ENCODE measurements at places on chromosomes 3 and 15.
A peak's percentile ranks its signal among the peaks of the same experiment; 100 is the strongest.

DNA sequence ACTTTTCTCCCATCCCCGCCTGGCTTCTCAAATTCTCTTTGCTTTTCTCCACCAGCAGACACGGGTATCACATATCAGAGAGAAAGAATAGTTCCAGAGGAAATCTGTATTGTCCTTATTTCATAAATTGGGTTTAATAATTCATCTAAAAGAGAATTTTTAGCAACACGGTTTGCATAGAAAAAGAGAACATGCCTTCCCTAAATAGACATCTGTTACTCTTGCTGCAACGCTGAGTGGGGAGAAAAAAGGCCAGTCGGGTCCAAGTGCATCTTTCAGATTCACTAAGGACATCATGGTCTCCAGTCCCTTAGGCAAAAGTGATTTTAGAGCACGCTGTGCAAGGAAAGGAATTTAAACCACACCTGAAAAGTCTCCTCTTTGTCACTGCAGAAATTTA, 201.3 kb downstream of the ABHD5 start:
- no peaks in the 10 kb centered on the region for H3K36me3 ChIP-seq
- H3K4me3 ChIP-seq = no peak overlapping the region
- H3K27me3 ChIP-seq = no peaks in the 10 kb centered on the region
- H3K4me1 ChIP-seq = peaks cover 26% of the 10 kb centered on the region
- DNase-seq = no peak

- no peaks in the 10 kb centered on the region for H3K4me1 ChIP-seq
- DNase-seq = no peak
- H3K27ac ChIP-seq = no peak overlapping the region
- no peaks in the 10 kb centered on the region for H3K27me3 ChIP-seq
Measured at GRCh38 chr3:159123877-159124276, 322.0 kb downstream of the MFSD1 start.

- no peaks in the 10 kb centered on the region for H3K27me3 ChIP-seq
- H3K4me1 ChIP-seq = no peaks in the 10 kb centered on the region
- no peak overlapping the region for H3K4me3 ChIP-seq
- DNase-seq = no peak
Measured at GRCh38 chr3:146092230-146092629, 68.8 kb downstream of the PLOD2 start.

- peak; percentile 89 for DNase-seq
- H3K27ac ChIP-seq = no peak overlapping the region
- H3K36me3 ChIP-seq = no peaks in the 10 kb centered on the region
- H3K4me3 ChIP-seq = no peak overlapping the region
- no peaks in the 10 kb centered on the region for H3K27me3 ChIP-seq
Measured at GRCh38 chr15:20356444-20356910, 185.1 kb downstream of the GOLGA6L6 start.

DNA sequence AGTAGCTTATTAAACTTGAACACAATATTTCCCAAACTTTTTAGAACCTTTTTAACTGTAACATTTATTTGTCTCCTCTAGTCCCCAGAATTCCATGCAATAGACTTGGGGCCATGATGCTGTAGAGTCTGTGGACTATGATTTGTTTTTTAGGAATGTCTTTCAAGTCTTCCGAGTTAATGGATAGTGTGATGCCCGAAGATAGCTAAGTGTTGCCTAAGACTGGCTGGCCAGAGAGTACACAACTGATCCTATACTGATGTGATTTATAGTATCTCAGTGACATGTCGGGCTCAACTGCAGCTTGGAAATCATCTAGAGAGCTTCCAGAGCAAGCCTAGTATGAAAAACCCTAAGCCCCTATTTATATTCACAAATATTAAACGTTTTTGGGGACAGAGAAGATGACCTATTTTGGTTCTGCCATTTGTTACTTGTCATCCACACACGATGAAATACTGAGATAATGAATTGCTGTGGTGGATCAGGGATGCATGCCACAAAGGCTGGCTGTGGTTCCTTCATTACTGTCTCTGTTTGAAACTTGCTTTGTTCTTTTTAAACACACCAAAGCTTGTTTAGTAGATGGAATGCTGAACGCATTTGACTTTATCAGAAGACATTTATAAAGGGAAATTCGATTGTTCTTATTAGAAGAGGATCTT, 507.4 kb downstream of the TAFA4 start:
- H3K27me3 ChIP-seq = no peaks in the 10 kb centered on the region
- H3K4me3 ChIP-seq = no peak overlapping the region
- H3K36me3 ChIP-seq = no peaks in the 10 kb centered on the region
- no peak overlapping the region for H3K27ac ChIP-seq
- H3K4me1 ChIP-seq = no peaks in the 10 kb centered on the region
- no peak for DNase-seq

DNA sequence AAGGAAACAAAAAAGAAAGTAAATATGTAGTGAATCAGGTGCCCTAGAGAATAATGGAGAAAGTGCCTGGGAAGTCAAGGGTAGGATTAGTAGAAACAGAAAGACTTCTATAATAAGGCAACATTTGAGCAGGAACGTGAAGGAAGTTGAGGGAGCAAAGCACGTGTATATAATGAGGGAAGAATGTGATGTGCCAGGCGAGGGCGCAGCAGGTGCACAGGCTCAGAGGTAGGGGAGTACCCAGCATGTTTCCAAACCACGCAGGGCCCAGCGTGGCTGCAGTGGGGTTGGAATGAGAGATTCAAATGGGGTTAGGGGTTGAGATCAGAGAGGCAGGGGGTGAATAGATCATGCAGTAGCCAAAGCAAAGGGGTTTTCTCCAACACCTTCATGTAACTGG, 91.9 kb upstream of the VGLL4 start:
- H3K27me3 ChIP-seq = no peaks in the 10 kb centered on the region
- H3K4me3 ChIP-seq = no peak overlapping the region
- no peak overlapping the region for H3K27ac ChIP-seq
- no peaks in the 10 kb centered on the region for H3K4me1 ChIP-seq
- DNase-seq = no peak

DNA sequence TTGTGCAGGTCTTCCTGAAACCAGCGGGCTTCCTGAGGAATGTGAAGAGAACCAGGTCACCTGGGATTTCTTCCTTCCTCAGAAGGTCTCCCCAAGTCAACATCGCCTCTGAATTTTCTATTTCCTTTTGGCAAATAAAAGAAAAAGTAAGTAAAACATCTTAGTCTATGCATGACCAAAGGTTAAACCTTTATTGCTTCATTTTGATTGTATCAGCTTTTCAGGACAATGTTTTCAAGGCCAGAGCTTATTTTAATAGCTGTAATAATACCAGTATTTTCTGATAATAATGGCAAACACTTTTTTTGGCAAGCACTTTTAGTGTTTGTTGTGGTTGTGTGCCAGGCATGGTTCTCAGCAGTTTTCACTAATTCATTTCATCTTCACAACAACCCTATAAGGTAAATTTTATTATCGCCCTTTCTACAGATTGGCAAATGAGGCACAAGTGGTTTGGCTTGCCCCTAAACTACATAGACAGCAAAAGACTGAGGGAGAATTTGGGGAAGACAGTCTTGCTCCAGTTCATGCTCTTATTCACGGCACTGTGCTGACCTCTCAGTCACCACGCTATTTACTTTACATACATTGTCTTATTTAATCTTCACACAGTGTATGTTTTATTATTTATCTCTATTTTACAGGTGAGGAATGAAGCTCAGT, 110.4 kb downstream of the RPL22L1 start:
- no peak overlapping the region for H3K27ac ChIP-seq
- no peaks in the 10 kb centered on the region for H3K27me3 ChIP-seq
- H3K4me3 ChIP-seq = no peak overlapping the region
- no peaks in the 10 kb centered on the region for H3K4me1 ChIP-seq
- H3K36me3 ChIP-seq = no peaks in the 10 kb centered on the region

- no peak overlapping the region for H3K27ac ChIP-seq
- H3K4me3 ChIP-seq = no peak overlapping the region
- H3K4me1 ChIP-seq = peaks cover 97% of the 10 kb centered on the region
- no peaks in the 10 kb centered on the region for H3K27me3 ChIP-seq
Measured at GRCh38 chr15:77010312-77010686, 15.4 kb downstream of the PSTPIP1 start.

DNA sequence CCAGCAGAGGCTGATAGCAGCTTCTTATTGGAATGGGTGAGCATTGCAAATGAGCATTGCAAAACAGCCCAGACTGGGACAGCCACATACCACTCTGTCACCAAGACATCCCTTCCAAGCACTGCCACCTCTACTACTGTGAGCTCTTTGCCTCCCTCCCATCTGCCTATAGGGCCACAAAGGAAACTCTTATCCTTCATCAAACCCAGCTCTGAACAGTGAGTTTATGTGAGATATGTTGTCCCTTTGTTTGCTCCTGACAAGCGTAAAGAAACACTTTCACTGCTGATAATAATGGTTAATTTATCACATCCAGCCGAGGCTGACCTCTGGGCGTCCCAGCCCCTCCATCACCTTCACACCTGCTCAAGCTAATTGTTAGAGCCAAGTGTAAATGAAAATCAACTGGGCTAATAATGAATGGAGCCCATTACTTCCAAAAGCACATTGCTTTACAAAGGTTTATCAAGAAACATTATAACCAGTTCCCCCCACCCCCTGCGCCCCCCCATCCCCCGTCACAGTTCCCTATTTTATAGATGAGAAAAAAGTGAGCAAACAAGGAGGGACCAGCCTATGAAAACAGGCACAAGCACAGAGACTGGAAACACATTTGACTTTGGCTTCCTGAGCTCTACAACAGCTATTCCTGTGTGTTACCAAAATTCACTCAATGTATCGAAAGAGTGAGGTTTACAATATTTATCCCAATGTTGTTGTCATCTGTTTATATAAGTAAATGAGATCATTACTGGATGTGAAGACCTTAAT, 146.3 kb downstream of the ANXA2 start:
- H3K27ac ChIP-seq = no peak overlapping the region
- H3K36me3 ChIP-seq = no peaks in the 10 kb centered on the region
- H3K4me3 ChIP-seq = no peak overlapping the region
- no peak for DNase-seq
- H3K27me3 ChIP-seq = no peaks in the 10 kb centered on the region

- no peak for DNase-seq
- H3K27ac ChIP-seq = no peak overlapping the region
- H3K36me3 ChIP-seq = no peaks in the 10 kb centered on the region
- H3K27me3 ChIP-seq = no peaks in the 10 kb centered on the region
Measured at GRCh38 chr3:127226946-127227842, 34.3 kb downstream of the PRR23E start.

- H3K4me3 ChIP-seq = no peak overlapping the region
- no peaks in the 10 kb centered on the region for H3K27me3 ChIP-seq
- no peak overlapping the region for H3K27ac ChIP-seq
- no peak for DNase-seq
Measured at GRCh38 chr15:101615986-101616848, 36.0 kb downstream of the TM2D3 start.

- peaks cover 9% of the 10 kb centered on the region for H3K27me3 ChIP-seq
- H3K36me3 ChIP-seq = no peaks in the 10 kb centered on the region
Measured at GRCh38 chr3:10772271-10773161, 43.5 kb upstream of the SLC6A11 start.

GRCh38 chr15:80820092-80820491, 40.9 kb downstream of the CEMIP start:
- H3K27me3 ChIP-seq = no peaks in the 10 kb centered on the region
- no peak for DNase-seq
- H3K27ac ChIP-seq = no peak overlapping the region
- H3K4me1 ChIP-seq = no peaks in the 10 kb centered on the region
- no peak overlapping the region for H3K4me3 ChIP-seq

DNA sequence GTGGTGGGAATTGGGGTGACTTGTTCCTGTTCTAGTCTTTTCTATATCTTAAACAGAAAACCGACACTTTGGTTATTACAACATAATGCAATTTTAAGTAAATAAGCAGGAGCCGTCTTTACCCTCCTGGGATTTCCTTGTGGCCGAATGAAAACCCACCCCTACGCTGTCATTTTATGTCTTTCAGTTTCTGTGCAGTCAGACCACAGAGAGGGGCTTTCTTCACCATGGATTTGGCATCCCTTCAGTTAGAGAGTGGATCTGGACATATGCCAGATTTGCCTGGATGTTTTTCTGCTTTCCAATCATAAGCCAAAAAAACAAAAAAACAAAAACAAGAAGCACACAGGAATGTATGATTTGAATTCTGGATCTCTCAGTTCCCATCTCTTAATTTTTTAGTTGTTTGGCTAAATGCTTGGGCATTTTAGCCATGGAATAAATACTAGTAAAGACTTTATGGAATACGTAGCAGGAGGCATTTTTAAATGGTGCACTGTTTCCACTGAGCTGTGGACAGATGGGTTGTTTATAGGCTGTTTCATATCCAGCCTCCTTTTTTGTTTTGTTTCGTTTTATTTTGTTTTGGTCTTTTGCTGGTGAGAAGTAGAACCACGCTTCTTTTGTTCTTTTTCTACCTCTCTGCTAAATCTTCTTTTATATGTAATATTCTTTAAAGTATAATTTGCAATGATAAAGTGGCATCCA, 272.9 kb downstream of the FEZF2 start:
- no peak overlapping the region for H3K4me3 ChIP-seq
- no peaks in the 10 kb centered on the region for H3K36me3 ChIP-seq
- no peaks in the 10 kb centered on the region for H3K27me3 ChIP-seq
- no peak overlapping the region for H3K27ac ChIP-seq
- no peak for DNase-seq

DNA sequence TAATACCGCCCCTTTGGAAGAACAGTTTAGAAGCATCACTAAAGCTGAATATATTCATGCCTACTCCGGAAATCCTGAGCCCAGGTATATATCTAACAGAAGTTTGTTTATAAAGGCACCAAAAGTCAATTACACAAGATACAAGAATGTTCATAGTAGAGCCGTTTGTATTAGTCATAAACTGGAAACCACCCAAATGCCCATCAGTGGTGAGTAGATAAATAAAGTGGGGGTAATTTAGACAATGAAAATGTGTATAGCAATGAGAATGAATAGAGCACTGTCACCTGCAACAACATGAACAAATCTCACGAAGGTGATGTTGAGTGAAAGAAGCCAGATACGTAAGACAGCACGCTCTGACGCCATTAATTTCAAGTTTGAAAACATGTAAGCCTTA, 68.3 kb upstream of the GLCE start:
- H3K4me3 ChIP-seq = no peak overlapping the region
- H3K27me3 ChIP-seq = no peaks in the 10 kb centered on the region
- no peaks in the 10 kb centered on the region for H3K4me1 ChIP-seq
- H3K27ac ChIP-seq = no peak overlapping the region
- no peak for DNase-seq

GRCh38 chr15:66288551-66289185, 4.7 kb upstream of the DIS3L start:
- H3K27me3 ChIP-seq = no peaks in the 10 kb centered on the region
- DNase-seq = no peak
- H3K27ac ChIP-seq = no peak overlapping the region
- H3K4me1 ChIP-seq = peaks cover 7% of the 10 kb centered on the region
- no peak overlapping the region for H3K4me3 ChIP-seq

DNA sequence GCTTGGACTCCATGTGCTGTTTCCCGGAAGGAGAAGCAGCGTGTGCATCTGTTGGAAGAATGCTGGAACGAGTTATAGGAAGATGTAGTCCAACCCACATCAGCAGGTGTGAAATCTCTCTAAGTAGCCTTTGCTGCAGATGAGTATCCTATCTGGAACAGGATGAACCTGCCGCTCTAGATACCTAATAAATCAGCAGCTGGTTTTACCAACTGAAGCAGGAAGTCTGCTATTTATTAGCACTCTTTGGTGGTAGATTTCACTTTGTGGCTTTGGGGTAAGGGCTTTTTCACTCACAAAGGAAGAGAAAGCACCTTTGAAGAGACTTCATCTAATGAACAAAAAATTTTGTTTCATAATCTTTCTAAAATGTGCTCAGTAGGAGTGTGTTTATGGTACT, 66.4 kb downstream of the DCUN1D1 start:
- DNase-seq = no peak
- H3K4me1 ChIP-seq = no peaks in the 10 kb centered on the region
- H3K27ac ChIP-seq = peak overlapping the region; percentile 31
- no peaks in the 10 kb centered on the region for H3K27me3 ChIP-seq
- H3K4me3 ChIP-seq = no peak overlapping the region
